ENCODE measurements at places on chromosomes 1 and 21. TPM values are rescaled to one million over a fixed set of nuclear protein-coding genes. Genes with fewer than 3 reads are reported as not detected.
A peak's percentile ranks its signal among the peaks of the same experiment; 100 is the strongest.

DNA sequence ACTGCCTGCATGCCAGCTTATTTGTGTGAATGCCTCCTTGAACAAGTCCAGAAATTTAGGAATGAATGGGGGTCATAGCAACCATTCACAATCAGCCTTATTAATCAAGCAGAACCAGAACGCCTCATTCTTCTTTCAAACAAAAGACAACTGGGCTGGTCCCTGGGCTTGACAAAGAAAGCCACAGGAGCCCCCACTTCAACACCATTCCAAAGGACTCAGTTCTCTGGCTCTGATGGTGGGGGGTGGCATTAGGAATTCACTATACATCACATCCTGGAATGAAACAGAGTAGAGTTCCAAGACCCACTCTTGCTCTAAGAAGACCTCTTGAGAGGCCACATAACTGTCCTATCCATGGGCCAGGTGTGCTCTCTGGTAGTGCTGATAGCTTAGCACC lies 186.6 kb upstream of the ST6GALNAC5 start:
- no peak for DNase-seq

DNA sequence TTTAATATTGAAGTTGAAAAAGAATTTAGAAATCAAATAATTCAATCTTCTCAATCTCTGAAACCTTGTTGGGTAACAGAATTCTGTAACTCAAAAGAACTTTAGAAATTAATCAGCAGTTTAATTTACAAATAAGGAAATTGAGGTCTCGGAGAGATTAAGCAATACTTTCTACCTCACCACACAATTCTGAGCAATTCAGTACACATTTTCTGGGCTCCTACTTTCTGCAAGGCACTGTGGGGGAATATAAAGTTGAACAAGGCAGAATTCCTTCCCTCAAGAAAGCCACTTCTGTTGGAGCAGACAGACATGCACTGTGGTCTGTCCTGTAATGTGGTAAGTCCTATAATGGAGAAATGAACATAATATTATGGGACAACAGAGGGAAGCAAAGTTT lies 47.7 kb downstream of the MEF2D start:
- DNase-seq = no peak

DNA sequence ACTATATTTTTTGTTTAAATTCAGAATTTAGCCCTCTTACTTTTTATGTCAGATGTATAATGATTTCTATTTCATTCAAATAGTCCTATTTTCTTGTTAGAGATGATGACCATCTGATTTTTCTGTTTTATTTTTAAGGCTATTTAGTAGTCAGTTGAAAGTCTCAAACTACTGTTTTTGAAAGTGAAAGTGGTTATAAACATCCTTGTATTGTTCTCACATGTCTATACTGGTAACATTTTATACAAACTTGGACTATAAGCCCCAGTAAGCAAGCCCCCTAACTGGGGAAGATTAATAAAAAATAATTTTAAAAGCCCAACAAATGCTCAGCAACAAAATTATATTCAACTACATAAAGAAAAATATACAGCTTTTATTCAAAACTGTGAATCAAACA lies 271.3 kb upstream of the RGS18 start:
- no peak for DNase-seq

GRCh38 chr1:109185990-109186732 lies 27.6 kb upstream of the SARS1 start:
- no peak for DNase-seq

DNA sequence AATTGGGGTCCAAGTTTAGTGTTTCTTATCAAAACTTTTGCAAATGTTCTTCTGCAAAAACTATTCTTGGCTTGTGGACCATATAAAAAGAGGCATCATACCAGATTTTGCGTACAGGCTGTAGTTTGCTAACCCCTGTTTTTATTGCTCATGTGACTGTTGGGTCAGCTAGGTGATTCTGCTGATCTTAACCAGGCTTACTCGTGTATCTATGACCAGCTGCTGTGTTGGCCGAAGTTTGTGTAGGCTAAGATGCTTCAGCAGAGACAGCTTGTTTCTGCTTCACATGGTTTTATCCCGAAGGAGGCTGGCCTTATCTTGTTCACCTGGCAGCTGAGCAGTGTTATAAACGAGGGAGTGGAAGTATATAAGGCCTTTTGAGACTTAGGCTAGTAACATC lies 38.2 kb downstream of the POU2F1 start:
- DNase-seq = no peak

DNA sequence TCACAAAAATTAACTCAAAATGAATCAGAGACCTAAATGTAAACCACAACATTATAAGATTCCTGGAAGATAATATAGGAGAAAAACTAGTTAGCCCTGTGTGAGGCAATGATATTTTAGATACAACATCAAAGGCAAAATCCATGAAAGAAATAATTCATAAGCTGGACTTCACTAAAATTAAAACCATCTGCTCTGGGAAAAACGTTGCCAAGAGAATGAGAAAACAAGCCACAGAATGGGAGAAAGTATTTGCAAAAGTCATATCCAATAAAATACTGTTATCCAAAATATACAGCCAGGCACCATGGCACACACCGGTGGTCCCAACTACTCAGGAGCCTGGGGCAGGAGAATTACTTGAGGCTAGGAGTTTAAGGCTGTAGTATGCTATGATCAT lies 70.3 kb downstream of the SYF2 start:
- no peak for DNase-seq

DNA sequence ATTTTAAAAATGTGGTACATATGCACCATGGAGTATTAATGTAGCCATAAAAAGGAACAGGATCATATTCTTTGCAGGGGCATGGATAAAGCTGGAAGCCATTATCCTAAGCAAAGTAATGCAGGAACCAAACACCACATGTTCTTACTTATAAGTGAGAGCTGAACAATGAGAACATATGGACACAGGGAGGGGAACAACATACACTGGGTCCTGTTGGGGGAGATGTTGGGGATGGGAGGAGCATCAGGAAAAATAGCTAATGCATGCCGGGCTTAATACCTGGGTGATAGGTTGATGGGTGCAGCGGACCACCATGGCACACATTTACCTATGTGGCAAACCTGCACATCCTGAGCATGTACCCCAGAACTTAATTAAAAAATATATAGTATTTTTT lies 352.5 kb upstream of the KAZN start:
- DNase-seq = no peak

The GBP2 gene
- 403 TPM for total RNA-seq

GRCh38 chr1:45585496-45586075 lies 1.7 kb downstream of the NASP start:
- DNase-seq = no peak

DNA sequence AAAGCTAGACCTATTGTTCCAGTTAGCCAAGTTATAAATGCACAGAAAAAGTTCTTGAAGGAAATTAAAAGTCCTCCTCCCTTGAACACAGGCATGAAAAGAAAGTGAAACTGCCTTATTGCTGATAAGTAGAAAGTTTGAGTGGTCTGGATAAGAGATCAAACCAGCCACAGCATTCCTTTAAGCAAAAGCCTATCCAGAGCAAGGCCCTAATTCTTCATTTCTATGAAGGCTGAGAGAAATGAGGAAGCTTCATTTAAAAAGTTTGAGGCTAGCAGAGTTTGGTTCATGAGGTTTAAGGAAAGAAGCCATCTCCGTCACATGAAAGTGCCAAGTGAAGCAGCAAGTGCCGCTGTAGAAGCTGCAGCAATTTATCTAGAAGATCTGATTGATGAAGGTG lies 2.7 kb upstream of the SSX2IP start:
- no peak for DNase-seq

- no peak for DNase-seq
These were observed 125.9 kb downstream of the PTPRC start for GRCh38 chr1:198764748-198765147.

GRCh38 chr21:41611966-41612606 lies 104.1 kb upstream of the TMPRSS2 start:
- DNase-seq = peak; percentile 14

GRCh38 chr1:60619581-60619980 lies 462.8 kb upstream of the NFIA start:
- no peak for DNase-seq

DNA sequence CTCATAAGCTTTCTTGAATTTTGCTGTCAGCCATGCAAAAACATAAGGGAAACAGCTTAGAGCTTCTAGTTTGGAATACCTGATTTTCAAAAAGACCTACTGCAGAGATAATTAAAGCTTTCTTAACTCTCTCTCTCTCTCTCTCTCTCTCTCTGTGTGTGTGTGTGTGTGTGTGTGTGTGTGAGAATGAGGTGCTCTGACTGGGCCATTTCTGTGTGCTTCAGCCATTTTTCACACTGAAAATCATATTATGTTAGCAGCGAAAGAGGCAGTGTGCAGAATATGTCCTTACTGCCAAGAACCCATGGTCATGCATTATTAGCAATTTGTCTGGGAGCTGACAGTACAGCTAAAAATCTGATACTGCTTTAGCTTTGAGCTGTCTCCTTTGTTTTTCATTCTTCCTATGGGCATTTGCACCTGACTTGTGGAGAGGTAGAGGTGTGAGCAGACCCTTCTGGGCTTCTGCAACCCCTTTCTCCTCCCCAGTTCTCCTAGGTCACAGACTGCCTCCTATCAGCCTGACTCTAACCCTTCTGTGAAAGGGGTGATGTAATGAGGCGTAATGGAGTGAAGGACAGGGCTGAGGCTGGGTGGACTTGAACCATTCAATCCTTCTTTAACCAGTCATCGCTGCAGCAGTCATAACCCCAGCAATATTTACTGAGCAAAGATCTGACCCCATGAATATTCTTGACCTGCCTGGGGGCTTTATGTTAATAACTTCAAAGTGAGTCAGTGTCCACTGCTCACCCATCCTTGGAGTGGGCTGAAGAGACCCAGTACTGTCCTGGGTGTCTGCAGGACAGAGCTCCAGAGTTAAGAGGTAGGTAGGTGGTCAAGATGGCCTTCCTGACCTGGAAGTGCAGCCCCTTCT lies 61.2 kb downstream of the SYT6 start:
- DNase-seq = no peak

The SH3BGR gene
- 1.7 TPM for total RNA-seq

- peak; percentile 42 for DNase-seq
These were observed 121.5 kb upstream of the SOD1 start for GRCh38 chr21:31537872-31538576.

GRCh38 chr1:58570817-58571216 lies 6.2 kb downstream of the TACSTD2 start:
- DNase-seq = no peak
